ENCODE measurements at places on chromosomes 12 and 14. TPM values are rescaled to one million over a fixed set of nuclear protein-coding genes. Genes with fewer than 3 reads are reported as not detected.

ALX1 gene
- not detected for total RNA-seq

SLC39A5 gene
- 225 TPM for total RNA-seq

PLEKHD1 gene
- 0.16 TPM for total RNA-seq

TEX22 gene
- 0.41 TPM for total RNA-seq

AKAP3 gene
- not detected for total RNA-seq

TTC8 gene
- total RNA-seq: 14.7 TPM

TAS2R9 gene
- total RNA-seq: not detected

ESPL1 gene
- 12.3 TPM for total RNA-seq

TAS2R7 gene
- not detected for total RNA-seq

C12orf56 gene
- total RNA-seq: 0.41 TPM

CALM1 gene
- total RNA-seq: 627 TPM

DCN gene
- total RNA-seq: 275 TPM

RASSF8 gene
- 332 TPM for total RNA-seq

DNA sequence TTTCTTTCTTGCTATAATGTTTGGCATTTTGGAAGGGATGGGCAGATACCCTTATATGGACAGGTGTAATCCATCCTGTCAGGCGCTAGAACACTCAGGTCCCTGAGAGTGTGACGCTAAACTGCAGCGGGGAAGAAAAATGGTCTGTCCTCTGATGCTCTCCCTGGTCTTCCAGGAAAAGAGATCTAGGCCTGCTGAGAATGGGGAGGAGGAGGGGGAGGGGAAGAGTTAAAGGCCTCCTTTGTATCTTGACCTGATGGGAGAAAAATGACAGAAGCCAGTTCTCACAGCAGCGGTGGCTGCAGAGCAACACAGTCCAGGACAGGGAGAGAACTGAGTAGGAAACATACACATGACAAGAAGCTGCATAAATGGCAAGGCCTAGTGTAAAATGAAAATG lies 61.1 kb downstream of the RPS6KA5 start:
- DNase-seq: no peak

GRCh38 chr14:68208218-68208617 lies 388.6 kb downstream of the RAD51B start:
- no peak for DNase-seq

DNA sequence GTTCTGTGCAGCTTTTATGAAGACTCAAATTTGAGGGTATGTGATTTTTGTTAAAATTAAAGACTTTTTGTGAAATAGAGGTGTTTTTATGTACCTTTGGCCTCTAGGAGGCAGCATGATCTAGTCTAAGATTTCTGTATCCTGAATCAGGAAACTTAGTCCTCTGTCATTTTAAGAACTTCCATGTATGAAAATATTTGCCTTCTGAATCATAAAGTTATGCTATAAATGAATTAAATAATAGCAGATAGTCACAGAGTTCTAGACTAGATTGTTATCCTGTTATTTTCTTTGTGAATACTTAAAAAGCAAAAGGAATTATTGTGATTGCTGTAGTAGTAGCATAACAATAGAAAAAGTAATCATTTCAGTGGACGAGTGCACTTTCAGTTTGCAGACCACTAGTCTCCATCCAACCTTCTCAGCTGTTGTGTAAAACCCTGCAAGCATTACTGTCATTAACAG lies 56.3 kb downstream of the FGD4 start:
- no peak for DNase-seq

GRCh38 chr14:20522332-20522731 lies 17.0 kb downstream of the RNASE10 start:
- no peak for DNase-seq

DNA sequence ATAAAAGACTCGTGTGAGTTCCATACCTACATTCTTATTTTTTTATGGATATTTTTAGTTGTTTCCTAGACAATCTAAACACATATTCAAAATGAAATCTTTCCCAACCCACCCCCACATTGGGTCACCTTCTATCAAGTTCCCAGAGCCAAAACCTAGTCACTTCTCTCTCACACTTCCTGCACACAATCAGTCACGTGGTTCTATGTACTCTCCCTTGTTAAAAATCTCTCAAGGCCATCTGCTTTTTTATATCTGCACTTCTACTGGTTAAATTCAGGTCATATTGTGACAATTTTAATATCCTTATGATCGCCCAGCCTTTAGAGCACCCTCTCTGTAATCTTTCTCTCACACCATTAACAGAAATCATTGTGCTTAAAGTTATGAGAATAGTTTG lies 175.0 kb upstream of the SYT10 start:
- no peak for DNase-seq

- no peak for DNase-seq
Observed at GRCh38 chr14:32531942-32532515, 202.9 kb downstream of the AKAP6 start.

DNA sequence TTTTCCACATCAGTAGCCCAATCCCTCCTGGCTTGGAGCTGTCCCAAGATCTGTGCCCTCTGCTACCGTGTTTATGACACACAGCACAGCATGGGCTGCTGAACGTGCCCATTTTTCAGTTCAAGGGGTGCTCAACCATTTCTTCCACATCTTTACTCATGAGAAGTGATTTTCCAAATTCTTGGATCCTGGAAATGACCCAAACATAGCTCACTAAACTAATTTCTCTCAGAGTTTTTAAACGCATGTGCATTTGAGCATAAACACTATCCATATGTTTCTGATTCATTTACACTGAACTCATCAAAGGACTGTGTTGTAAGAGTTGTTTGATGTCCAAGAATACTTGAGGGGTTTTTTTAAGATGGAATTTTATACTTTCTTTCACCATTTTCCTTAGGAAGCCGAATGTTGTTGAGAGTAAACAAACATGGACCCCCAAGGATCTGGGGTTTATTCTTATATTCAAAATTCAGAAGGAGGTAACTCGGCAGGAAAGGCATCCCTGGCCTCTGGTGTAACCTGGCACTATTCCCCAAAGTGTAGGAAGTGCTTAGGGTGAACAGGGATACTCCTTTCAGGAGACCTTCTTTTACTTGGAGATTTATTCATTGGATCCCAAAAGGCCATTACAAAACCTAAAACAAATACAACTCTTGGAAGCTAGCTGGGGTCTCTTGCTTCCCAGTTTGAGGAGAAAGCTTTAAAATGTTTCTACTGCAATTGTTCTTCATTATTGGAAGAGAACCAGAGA lies 215.0 kb downstream of the BMP4 start:
- no peak for DNase-seq

- no peak for DNase-seq
Observed at GRCh38 chr14:54715811-54716210, 148.9 kb downstream of the SAMD4A start.

DNA sequence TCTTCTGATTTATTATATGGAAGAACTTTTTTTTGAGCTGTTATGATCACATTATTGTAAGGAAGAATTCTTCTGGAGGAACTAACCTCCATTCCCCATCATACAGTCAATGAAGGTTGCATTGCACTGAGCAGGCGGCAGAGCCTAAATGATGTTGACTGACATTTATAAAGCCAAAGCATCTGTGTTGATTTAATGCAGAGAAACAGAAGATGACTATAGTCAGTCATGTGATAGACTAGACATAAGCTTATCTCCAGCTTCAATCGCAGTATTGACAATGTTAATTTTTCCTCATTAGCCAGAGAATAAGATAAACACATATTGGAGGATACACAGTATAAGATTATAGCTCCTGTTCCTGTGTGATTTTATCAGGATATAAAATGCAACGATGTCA lies 82.0 kb downstream of the PRICKLE1 start:
- DNase-seq: no peak

- DNase-seq: no peak
Observed at GRCh38 chr12:52305921-52306705, 14.8 kb upstream of the KRT81 start.

- DNase-seq: no peak
Observed at GRCh38 chr12:59977779-59978178, 381.9 kb downstream of the SLC16A7 start.

DNA sequence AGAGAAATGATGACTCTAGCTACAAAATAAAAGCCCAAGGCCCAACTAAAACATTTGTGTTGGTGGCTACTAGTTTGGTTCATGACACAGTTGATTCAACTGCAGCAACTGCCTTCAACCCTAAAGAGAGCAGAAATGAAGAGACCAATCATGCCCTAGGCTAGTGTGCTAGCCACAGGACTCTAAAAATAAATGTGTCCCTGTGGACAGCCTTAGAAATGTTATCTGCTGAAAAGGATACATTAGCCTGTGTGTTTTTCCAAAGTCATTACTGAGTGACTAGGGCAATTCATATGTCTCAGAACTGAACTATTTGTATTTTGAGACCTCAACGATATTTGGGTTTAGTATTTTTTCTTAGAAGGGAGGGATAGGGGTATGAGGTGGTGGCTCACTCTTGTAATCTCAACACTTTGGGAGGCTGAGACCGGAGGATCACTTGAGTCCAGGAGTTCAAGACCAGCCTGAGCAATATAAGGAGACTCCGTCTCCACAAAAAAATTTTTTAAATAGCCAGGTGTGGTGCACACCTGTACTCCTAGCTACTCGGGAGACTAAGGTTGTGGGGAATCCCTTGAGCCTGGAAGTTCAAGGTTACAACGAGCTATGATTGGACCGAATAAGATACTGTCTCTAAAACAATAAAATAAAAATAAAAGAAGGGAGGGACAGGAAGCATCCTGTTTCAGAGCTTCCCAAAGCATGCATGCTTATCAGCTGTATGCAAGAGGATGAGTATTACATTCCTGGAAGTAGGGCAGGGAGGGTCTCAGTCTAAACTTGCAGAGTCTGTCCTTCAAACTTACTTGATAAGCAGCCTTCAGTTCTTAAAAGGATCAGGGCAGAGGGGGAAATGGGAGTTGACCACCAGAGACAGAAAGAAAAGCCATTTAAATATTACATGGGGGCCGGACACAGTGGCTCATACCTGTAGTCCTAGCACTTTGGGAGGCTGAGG lies 29.6 kb upstream of the NAP1L1 start:
- DNase-seq: no peak

DNA sequence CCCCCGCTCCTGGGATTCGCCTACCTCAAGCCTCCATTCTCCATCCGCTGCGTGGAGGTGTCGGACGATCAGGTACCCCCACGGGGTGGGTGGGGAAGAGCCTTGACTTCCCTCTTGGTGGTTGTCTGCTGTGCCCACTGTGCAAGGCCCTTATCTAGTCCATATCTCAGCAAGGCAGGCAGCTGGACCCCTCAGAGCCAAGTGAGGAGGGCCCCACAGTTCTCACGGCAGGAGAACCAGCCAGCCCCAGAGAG lies 39.9 kb downstream of the MMAB start:
- no peak for DNase-seq

DNA sequence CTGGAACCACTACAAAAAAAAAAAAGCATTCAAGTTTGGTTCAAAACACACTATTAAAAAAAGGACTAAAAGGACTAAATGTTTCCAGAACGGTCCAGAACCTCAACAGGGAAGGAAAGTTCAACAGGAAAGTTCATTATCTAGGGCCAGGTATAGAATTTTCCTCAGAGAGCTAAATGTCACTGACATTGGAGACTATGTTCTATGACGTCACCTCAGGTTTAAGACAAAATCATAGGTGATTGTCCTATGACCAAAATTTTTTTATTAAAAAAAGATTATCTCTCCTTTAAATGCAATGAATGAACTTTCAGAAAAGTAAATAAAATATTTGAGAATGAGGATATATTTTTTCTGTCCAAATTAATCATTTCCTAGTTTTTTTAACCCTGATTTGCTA lies 746.7 kb upstream of the USP15 start:
- DNase-seq: no peak

DNA sequence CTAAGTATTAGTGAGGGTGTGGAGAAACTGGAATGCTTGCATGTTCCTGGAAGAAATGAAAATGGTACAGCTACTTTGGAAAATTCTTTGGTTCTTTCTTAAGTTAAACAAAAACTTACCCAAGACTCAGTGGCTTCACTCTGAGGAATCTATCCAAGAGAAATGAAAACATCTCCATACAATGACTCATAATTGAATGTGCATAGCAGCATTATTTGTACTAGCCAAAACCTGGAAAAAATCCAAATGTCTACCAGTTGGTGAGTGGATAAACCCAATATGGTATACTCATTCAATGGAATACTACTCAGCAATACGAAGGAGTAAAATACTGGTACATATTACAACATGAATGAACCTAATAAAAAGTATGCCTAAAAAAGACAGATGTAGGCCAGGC lies 18.0 kb upstream of the CRACR2A start:
- DNase-seq: no peak

DNA sequence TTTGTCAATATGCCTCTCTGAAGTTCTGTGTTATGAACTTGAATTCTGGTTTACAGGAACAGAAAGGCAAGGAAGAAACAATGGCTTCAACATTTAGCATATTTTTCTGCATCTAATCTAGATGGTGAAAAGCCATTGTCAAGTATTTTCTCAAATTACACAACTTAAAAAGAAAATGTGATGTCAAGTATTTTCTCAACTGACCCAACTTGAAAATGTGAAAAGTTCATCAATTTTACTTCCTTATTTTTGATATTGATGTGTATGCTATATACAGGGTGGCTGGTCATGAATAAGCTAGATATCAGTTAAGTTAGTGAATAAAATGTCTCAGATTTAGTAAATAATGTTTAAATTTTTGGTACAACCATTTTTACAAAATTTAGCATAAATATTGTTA lies 196.7 kb downstream of the ALX1 start:
- no peak for DNase-seq

GRCh38 chr12:121240484-121241101 lies 30.7 kb downstream of the P2RX4 start:
- DNase-seq: peak; percentile 75

DNA sequence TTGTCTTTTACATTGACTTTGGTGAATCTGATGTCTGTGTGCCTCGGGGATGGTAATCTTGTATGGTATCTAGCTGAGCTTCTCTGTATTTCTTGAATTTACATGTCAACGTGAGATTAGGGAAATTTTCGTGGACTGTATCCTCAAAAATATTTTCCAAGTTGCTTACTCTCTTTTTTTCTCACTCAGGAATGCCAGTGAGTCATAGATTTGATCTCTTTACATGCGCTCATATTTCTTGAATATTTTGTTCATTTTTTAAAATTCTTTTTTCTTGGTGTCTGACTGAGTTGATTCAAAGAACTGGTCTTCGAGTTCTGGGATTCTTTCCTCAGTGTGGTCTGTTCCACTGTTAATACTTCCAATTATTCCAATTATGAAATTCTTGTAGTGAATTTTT lies 207.7 kb downstream of the RAD51B start:
- no peak for DNase-seq

- peak; percentile 82 for DNase-seq
Observed at GRCh38 chr14:99562856-99563748, 40.9 kb downstream of the CCDC85C start.

All from transverse colon (tissue), 4 donors.